ENCODE measurements at places on chromosomes 16 and 17. TPM values are rescaled to one million over a fixed set of nuclear protein-coding genes. Genes with fewer than 3 reads are reported as not detected.

The PRAC1 gene
- total RNA-seq, result not detected

The CCL5 gene
- 7.1 TPM for total RNA-seq

DNA sequence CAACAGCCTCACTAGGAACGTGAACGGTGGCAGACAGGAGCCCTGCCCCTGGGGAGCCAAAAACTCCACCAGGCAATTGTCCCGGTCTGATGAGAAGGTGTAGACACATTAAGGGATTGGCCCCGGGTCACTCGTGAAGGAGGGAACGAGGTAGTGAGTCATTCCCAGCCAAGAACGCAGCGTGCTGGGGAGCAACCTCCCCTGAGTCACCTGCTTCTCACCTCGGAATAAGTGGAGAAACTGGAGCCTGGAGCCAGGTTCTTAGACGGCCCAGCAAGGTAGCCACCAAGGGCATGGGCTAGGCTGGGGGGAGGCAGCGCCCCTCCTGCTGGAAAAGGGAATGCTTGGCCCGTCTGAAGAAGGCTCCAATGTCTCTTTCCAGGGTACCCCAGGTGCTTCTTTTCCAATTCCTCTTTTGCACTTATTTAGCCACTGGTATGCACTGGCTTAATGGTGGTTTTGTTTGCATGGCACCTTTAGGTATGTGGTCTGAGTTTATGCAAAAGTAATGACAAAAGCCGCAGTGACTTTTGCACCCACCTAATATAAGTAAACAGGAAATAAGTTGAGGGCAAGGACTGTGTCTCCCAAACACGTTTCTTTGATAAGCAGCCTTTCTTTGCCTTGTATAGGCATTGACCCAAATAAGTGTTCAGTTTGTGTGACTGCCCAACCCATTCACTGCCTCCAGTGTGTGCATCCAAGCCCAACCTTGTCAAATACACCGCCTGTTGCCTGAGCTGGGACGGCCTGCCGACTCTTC lies 1.8 kb upstream of the HELZ start:
- no peak for DNase-seq

- no peak for DNase-seq
Measured at GRCh38 chr17:50920891-50921586, 54.9 kb upstream of the TOB1 start.

DNA sequence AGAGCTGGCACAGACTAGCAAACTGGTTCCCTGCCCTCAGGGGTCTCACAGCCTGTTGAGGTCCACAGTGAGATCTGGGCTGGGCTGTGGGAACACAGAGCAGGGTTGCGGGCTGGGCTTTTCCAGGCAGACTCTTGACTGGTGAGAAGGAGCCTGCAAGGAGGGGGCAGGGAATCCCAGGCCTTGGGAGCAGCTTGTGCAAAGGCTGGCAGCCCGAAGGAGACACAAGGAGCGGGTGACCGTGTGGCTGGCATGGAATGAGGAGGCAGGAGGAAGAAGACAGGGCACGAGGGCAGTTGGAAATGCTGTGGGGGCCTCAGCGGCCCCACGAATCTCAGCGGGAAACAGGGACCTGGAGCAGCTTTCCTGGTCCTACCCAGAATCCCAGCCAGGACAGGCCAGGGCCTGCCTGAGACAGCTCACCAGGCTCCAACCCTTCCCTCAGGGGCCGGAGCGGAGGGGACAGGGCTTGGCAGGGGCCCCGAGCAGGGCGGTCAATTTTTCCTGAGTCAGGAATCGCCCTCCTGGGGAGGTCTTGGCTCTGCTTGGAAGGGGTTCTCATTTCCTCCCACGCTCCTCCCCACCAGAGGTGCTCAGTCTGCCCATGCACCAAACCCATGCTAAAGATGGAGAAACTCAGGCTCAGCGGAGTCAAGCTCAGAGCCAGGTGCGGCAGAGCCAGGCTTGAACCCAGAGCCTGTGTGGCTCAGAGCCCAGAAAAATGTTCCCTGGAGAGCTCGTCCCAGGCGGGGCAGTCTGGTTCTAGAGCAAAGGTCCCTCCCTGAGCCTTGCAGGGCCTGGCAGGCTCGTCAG lies 9.2 kb upstream of the SNN start:
- DNase-seq, result no peak
